Effector memory CD4-positive, alpha-beta T cell (primary cell): ENCODE measurements at places on chromosomes 6 and 20.

GRCh38 chr20:62030834-62031434, 34.7 kb downstream of the TAF4 start:
- DNase-seq: no peak

- DNase-seq: no peak
These were observed 68.6 kb upstream of the MARCKS start for GRCh38 chr6:113788586-113788985.

DNA sequence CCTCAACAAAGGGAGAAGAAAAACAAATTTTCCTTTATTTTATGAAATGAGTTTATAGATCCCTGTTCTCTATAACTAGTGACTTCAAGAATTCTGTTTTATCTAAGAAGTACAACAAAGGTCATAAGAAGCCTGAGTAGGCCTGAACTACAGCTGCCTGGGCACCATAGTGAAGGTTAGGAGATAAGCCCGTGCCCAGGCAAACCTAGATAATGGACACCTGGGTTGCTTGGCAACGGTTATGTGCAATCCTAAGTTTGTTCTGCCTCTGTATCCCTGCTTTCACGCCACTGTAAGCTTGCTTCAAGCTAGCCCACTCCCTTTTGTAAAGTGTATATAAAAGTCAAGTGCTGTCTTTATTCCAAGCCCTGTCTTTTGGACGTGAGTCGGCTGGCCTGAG, 23.2 kb downstream of the SCGN start:
- DNase-seq: no peak

DNA sequence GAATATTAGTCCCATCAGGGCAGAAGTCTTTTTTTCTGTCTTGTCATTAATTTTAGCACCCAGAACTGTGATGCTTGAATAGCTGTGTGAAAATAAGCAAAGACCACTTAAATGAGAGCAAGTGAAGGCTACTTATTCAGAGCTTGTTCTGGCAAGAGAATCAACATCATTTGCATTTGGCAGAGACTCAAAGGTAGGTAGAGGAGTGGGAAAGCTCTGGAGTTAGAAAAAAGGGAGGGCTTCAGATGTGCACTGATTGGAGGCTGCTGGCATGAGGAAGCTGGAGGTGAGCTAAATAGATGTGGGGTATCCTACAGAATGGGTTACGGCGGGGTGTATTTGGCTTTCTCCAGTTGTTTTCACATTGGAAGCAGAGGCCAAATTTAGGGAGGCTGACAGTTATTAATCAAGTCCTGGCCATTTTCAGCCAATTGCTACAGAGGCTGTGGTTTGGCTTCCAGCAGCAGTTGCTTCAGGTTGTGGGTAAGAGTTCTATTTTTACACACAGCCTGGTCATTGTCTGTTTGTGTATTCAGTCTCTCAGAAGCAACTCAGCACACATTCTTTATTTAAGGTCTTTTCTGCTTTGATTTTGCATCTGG, 254.3 kb downstream of the BTBD3 start:
- no peak for DNase-seq

- no peak for DNase-seq
These were observed 53.4 kb downstream of the EDN1 start for GRCh38 chr6:12343440-12344162.

DNA sequence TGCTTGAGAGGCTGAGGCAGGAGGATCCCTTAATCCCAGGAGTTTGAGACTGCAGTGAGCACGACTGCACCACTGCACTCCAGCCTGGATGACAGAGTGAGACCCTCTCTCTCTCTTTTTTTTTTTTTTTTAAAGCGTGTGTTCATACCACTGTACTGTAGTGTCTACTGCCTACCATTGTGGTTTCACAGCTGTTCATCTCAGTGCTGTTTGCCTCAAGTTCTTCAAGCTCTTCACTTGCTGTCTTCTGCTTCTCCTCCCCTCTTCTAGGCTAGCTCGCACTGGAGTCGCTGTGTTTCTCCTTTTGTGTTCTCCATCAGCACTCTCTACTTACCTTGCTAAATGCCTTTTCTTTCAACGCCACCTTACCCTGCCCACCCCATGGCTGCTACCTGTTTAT, 7.4 kb downstream of the FOXO3 start:
- DNase-seq: no peak

- DNase-seq: no peak
These were observed 87.3 kb downstream of the FAM120B start for GRCh38 chr6:170393807-170394399.

DNA sequence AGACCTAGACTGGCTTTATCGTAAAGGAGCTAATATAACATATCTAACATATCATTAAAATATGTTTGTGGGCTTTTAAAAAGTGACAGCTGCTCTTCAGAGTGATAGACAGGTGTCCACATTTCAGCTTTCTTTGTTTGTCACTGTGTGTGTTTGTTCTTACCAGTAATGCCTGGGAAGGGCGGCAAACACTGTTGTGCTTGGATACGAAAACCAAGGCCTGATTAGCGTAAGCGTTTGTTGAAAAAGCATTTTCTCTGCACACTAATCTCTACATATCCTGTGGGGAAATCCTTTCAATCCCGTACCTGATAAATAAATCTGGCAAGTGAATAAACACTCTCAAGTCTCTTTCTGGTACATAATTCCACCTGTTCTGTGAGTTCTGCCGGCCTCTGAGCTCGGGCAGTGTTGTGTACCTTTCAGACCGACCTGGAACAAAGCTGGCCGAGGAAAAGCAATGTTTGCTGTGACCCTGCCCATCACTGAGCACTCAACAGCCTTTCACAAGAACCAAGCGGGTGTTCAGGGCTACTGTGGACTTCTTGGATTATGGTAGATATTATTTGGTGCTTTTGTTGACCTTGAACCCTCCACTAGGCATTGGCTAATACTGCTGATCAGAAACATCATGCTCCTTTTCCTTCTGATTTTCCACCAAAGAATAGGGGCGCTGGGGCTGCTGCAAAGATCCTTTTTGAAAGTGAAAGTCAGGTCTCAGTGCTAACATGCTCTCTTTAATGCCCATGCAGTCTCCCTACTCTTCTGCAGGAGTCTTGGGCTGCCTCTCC, 100.4 kb downstream of the CD83 start:
- DNase-seq: no peak

- DNase-seq: no peak
These were observed 378.9 kb upstream of the CITED2 start for GRCh38 chr6:139753198-139753861.

DNA sequence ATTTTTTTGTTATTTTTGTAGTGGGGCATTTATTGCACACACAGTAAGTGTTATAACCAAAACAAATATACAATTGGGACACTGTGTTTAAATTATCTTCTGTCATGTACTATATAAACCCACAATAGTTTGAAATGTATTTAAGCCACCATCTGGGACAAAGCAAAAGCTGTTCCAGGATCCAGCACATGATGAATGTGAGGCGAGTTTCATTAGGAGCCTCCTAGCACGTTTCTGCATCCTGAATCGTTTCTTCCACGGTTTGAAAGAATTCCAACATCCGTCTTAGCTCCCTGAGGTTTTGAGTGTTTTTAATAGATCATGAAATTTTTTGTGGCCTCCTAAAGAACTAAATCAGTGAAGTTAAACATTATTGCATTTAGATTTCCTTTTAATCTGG, 65.8 kb downstream of the EYA4 start:
- DNase-seq: no peak

- DNase-seq: no peak
These were observed 119.4 kb upstream of the GJE1 start for GRCh38 chr6:142013287-142013686.

GRCh38 chr6:3888153-3888957, 39.2 kb downstream of the FAM50B start:
- DNase-seq: no peak

- DNase-seq: no peak
These were observed 51.3 kb upstream of the TGM3 start for GRCh38 chr20:2244523-2244922.

DNA sequence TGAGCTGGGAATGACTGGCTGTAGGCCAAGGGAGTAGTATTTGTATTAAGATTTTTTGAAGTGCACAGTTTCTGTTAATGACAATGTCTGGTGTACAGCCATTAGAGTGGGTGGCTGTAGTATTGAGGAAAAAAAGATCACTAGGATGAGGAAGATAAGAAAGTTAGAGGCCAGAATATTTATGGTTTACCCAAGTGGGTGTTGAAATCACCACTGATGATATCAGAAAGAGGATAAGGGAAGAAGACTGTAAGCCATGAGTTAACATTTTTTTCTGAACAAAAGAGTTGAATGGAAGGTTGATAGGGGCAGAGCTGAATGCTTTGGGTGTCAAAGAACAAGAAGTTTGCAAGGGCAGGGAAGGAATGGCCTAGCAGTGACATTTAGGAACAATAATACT, 104.7 kb downstream of the PRDM13 start:
- no peak for DNase-seq
